Temporal lobe (tissue), 4 donors: ENCODE measurements at places on chromosomes 3 and 15. TPM values are rescaled to one million over a fixed set of nuclear protein-coding genes. Genes with fewer than 3 reads are reported as not detected.

LNP1 gene
- 7.6 TPM for total RNA-seq

AMT gene
- 3.9 TPM for total RNA-seq

TRIM42 gene
- total RNA-seq, result not detected

MDFIC2 gene
- not detected for total RNA-seq

SLCO2A1 gene
- 0.74 TPM for total RNA-seq

NOX5 gene
- total RNA-seq, result not detected

LRRC34 gene
- 7.1 TPM for total RNA-seq

FBXW12 gene
- total RNA-seq, result 1.5 TPM

CNTN4 gene
- 70.6 TPM for total RNA-seq

GTF2E1 gene
- total RNA-seq, result 11.1 TPM

SCAANT1 gene
- not detected for total RNA-seq

TM4SF4 gene
- not detected for total RNA-seq

RTP3 gene
- not detected for total RNA-seq

CLRN1 gene
- total RNA-seq, result not detected

CMTM7 gene
- total RNA-seq, result 0.74 TPM

SI gene
- not detected for total RNA-seq

CYP1A2 gene
- not detected for total RNA-seq

CEP70 gene
- 53.1 TPM for total RNA-seq

ITIH3 gene
- total RNA-seq, result not detected

GOLGA8N gene
- 3.0 TPM for total RNA-seq

MESP1 gene
- total RNA-seq, result 2.0 TPM

AQR gene
- 29.7 TPM for total RNA-seq

LRRC15 gene
- not detected for total RNA-seq

GOLGA8R gene
- 0.49 TPM for total RNA-seq

EPHA6 gene
- total RNA-seq, result 51.1 TPM
